Activated CD8-positive, alpha-beta T cell treated with anti-CD3 and anti-CD28 coated beads, Interleukin-2, amount 10 ng/mL, durations not matched to agents 7 days and 5 days (primary cell): ENCODE measurements at places on chromosomes 3 and 15. TPM values are rescaled to one million over a fixed set of nuclear protein-coding genes. Genes with fewer than 3 reads are reported as not detected.

NPAP1 gene
- not detected for total RNA-seq

MUC13 gene
- total RNA-seq, result not detected

GRCh38 chr15:60548101-60548500 lies 69.2 kb upstream of the ICE2 start:
- peak overlapping the region; percentile 90 for H3K27ac ChIP-seq
- H3K36me3 ChIP-seq, result peaks cover 36% of the 10 kb centered on the region
- peak; percentile 60 for DNase-seq
- peak overlapping the region; percentile 60 for H3K4me3 ChIP-seq
- H3K4me1 ChIP-seq, result peaks cover 94% of the 10 kb centered on the region

DNA sequence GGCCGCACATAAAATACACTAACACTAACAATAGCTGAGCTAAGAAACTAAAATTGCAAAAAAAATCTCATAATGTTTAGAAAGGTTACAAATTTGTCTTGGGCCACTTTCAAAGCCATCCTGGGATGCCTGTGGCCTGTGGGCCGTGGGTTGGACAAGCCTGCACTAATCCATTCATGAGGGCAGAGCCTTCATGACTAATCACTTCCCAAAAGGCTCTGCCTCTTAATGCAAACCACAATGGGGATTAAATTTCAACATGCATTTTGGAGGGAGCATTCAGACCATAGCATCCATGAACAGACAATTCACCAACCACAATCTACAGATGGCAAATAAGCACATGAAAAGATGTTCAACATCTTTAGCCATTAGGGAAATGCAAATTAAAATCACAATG lies 128.2 kb downstream of the SUCLG2 start:
- H3K4me1 ChIP-seq, result no peaks in the 10 kb centered on the region
- H3K27ac ChIP-seq, result no peak overlapping the region
- no peak overlapping the region for H3K4me3 ChIP-seq
- DNase-seq, result no peak
- peaks cover 49% of the 10 kb centered on the region for H3K36me3 ChIP-seq

- H3K4me1 ChIP-seq, result peaks cover 68% of the 10 kb centered on the region
- peak overlapping the region; percentile 85 for H3K4me3 ChIP-seq
- peak overlapping the region; percentile 98 for H3K27ac ChIP-seq
- DNase-seq, result no peak
Measured at GRCh38 chr3:32401126-32401525, 9.5 kb downstream of the CMTM7 start.

- no peaks in the 10 kb centered on the region for H3K36me3 ChIP-seq
- peaks cover 11% of the 10 kb centered on the region for H3K27me3 ChIP-seq
- H3K4me1 ChIP-seq, result peaks cover 7% of the 10 kb centered on the region
- no peak overlapping the region for H3K27ac ChIP-seq
- DNase-seq, result peak; percentile 58
Measured at GRCh38 chr15:99755692-99756409, 22.6 kb upstream of the LYSMD4 start.

GRCh38 chr3:120681506-120682038 lies 467 bp downstream of the HGD start:
- H3K4me1 ChIP-seq, result peaks cover 4% of the 10 kb centered on the region
- no peak for DNase-seq
- no peak overlapping the region for H3K4me3 ChIP-seq
- no peak overlapping the region for H3K27ac ChIP-seq
- peaks cover 3% of the 10 kb centered on the region for H3K36me3 ChIP-seq

DNA sequence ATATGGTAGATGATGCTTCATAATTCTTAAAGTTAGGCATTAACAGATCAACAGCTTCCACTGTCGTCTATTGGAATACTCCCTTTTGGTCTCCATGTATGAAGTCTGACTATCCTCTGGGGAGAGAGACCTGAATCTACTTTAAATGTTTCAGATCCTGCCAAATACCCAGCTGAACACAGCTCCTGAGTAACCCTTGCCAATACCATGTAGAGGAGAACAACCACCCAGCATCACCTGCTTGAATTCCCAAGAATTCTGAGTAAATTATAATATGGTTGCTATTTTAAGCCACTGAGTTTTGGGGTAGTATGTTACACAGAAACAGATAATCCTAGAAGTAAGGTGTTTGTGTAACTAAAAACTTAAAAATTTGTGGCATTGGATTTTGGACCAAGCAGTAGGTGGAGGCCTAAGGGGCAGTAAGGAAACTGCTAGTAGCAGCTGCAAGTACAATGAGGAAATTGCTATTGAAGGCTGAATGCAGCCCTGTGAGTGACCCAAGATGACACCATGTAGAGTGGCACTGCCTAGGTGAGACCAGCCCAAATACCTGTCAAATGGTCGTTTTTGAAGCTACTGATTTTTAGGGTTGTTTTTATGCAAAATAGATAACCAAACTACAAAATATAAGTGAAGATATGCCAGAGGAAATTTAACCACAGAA lies 30.9 kb downstream of the NRG4 start:
- DNase-seq, result no peak
- no peak overlapping the region for H3K27ac ChIP-seq
- peaks cover 26% of the 10 kb centered on the region for H3K27me3 ChIP-seq
- no peak overlapping the region for H3K4me3 ChIP-seq

DNA sequence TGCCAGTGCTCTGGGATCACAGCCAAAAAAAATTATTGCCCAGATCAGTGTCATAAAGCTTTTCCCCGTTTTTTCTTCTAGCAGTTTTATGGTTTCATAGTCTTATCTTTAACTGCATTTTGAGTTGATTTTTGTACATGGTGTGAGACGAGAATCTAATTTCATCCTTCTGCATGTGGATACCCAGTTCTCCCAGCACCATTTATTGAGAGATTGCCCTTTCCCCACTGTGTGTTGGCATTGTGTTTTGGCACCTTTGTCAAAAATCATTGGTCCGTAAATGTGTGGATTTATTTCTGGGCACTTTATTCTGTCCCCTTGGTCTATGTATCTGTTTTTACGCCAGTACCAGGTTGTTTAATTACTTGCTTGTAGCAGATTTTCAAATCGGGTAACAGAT lies 122.8 kb downstream of the TAFA4 start:
- no peaks in the 10 kb centered on the region for H3K4me1 ChIP-seq
- no peaks in the 10 kb centered on the region for H3K36me3 ChIP-seq
- DNase-seq, result no peak

GRCh38 chr3:10674578-10674977 lies 141.4 kb upstream of the SLC6A11 start:
- H3K4me3 ChIP-seq, result no peak overlapping the region
- no peaks in the 10 kb centered on the region for H3K36me3 ChIP-seq
- H3K4me1 ChIP-seq, result no peaks in the 10 kb centered on the region
- DNase-seq, result no peak
